ENCODE measurements at places on chromosomes 12 and 14.

DNA sequence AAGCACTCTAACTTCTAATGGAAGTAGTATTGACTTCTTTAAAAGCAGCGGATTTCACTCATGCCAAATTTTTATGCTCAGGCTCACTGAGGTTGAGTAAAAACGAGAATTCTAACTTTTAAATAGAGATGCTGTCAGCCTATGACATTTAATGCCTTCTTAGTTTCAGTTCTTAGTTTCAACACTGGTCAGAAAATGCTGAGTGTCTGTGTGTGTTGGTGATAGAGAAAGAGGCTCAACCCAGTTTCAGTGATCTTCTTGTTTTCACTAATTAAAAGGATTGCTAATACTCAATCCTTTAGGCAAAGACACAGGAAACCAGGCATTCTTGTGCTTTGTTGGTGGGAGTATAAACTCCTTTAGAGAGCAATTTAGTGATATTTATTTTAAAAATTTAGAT is 31.0 kb downstream of the PEBP1 start:
- no peak for DNase-seq

DNA sequence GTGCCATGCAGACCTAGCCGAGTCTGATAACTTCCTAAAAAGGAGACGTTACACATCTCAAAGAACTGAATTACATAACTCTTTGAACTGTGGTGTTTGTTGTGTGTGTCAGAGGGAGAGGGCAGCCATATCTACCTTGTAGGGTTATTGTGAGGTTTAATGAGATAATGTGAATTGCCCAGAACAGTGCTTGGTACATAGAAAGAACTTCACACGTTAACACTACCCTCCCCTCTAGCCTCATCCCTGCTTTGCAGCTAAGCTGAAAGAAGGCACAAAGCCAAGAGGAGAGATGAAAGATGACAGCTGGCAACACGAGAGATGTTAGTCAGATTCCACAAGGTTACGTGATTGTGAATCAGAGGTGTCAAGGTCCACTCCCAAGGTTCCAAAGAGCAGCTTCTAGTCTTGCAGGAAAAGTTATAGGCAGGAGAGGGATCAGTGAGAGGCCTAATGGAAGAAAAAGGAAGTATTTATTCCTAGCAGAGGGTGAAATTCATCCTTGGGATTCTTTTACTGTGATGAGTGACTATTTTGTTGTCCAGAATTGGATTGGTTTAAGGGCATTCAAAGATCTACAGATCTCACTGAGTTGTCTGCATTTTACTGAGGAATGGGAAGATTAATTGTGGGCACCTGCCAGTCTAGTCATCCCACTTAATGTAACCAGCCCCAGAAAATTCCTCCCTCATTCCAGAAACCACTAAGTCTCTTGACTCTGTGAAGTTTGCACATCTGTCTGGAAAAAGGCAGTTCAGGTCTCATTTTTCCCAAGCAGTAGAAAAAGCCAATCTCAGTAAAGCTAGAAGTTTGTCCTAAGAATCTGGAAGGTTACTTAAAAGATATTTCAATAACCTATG is 25.9 kb upstream of the WNK1 start:
- no peak for DNase-seq

- no peak for DNase-seq
Observed at GRCh38 chr14:74077401-74077800, 6.9 kb downstream of the ALDH6A1 start.

GRCh38 chr12:24840046-24840800 is 108.7 kb downstream of the BCAT1 start:
- DNase-seq = no peak

DNA sequence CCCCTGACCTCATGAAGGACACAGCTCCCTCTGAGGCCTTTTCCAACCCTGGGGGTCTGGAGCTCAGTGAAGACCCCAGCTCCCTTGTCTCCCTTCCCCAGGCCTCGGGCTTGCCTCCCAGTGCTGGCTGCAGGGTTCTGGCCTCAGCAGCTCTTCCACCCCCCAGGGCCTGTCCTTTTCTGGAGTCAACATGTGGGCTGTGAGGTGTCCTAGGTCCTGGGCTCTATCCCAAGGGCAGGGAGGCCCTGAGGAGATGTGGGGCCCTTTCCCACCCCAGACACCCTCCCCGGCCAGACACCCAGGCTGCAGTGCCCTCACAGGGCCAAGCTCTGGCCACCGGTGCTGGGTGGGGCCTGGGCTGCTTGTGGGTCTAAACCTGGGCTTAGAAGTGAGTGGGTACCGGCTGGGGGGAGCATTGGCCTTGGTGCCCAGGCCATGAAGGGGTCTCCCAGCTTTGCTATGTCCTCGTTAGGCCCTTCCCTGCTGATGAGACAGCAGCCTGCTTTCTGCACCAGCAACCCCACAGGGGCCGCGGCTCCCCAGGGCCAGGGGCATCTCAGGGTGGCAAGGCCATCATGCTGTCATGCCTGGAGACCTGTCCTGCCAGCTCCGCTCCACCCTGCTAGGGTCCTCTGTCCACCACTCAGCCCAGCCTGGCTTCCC is 2.7 kb upstream of the CRIP2 start:
- no peak for DNase-seq

GRCh38 chr14:63032076-63032475 is 13.2 kb downstream of the KCNH5 start:
- no peak for DNase-seq

- DNase-seq = no peak
Observed at GRCh38 chr12:56684745-56685359, 3.2 kb downstream of the PTGES3 start.

DNA sequence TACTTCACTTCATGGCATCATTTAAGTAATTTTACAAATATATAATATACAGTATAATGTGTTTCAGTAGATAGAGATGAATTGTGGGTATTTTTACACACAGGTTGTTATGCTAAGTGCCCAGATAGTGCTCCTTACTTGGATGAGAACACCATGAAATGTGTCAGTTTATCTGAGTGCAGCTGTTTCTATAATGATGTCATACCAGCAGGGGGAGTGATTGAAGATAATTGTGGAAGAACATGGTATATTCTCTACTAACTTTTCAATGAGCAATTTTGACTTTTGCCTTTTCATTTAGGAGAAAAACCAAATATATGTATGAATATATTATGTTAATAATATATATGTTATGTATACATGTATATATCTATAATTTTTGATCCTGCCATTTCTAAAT is 221.6 kb downstream of the LRRK2 start:
- DNase-seq = no peak

DNA sequence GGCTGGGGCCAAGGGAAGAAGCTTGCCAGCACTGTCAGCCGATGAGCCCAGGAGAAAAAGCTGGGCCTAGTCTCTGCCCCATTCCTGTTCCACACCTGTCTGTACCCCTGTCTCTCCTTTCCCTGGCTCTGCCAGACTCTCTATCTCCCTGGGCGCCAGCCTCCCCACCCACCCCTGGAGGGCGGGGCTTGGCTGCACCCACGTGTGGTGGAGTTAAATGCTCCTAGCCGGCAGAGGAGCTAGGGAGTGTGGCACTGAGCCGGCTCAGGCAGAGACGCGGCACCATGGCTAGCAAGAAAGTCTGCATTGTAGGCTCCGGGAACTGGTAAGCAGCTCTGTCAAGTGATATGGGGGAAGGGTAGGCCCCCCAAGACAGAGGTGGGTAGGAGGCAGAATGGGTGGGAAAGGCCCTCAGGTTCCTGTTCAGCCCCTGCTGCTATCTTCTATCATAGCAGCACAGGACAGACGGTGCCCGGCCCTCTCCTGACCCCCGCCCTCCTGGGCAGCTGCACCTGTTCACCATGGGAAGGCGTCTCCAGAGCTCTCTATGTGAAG is at the start of gene GPD1:
TSS of gene GPD1 (plus strand) at position 242 of the 555 bp plus-strand sequence. CDS start at position 285, 43 bp downstream.
- no peak for DNase-seq

- DNase-seq = no peak
Observed at GRCh38 chr14:46250113-46250703, 401.4 kb downstream of the RPL10L start.

DNA sequence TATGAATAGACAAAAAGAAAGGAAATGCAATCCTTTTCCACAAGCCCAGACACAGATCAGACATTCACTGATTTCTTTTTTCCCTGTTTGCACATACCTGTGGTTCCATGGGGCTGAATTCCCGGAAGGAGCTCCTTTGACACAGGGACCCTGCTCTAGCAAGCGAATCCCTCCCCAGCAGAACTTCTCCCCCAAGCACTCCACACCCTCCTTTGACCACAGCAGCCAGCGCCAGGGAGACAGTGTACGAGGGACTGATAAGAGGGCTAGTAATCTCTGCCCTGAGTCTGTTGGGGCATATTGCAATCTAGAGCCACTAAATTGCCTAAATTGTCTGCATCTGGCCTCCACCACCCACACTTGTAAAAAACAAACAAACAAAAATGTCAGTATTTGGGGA is 83.4 kb upstream of the NTF3 start:
- DNase-seq = no peak

- DNase-seq = no peak
Observed at GRCh38 chr12:121789233-121789781, 4.2 kb downstream of the RHOF start.

- DNase-seq = no peak
Observed at GRCh38 chr12:97046901-97047300, 139.8 kb downstream of the NEDD1 start.

GRCh38 chr12:67539946-67540345 is 108.6 kb upstream of the DYRK2 start:
- no peak for DNase-seq

GRCh38 chr14:72610096-72610830 is 283.6 kb downstream of the DPF3 start:
- no peak for DNase-seq

DNA sequence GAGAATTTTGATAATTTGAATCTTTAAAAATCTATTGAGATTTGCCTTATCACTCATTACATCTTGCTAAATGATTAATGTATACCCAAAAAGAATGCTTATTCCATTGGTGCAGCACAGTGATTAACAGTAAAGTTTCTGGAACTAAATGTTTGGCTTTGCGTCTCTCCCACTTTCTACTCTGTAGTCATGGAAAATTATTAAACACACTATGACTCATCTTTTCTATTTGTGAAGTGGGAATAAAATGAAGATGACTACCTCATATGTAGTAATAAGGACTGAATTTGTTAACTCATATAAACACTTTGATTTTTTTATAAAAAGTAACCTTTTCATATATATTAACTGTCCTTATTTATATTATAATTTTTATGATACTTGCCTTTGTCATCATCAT is 118.1 kb downstream of the RERGL start:
- no peak for DNase-seq

DNA sequence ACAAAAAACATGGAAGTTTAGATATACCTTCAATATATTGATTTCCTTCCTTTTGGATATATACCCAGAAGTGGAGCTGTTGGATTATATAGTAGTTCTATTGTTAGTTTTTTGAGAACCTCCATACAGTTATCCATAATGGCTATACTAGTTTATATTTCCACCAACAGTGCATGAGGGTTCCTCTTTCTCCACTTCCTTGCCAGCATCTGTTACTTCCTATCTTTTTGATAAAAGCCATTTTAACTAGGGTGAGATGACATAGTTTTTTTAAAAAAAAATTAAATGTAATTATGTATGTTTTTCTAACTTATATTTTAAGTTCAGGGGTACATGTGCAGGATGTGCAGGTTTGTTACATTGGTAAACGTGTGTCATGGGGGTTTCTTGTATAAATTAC is 10.0 kb upstream of the SLC38A4 start:
- DNase-seq = no peak

DNA sequence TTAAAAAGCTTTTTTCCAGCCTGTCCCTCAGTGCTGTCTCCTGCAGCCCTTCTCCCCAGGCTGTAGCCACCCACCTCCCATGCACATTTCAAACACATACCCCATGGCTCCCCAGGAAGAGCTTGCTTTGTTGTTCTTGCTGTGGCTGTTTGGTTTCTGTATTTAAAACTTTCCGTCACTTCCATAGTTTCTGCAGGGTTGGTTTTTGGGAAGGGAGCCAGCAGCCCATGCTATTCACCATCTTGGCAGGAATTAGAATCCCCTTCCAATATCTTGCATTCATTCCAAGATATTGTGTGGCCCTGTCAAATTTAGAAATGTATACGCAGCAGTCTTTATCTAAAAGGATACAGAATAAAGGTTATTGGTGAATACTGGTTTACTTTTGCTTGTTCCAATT is 29.6 kb downstream of the CFAP251 start:
- DNase-seq = no peak

DNA sequence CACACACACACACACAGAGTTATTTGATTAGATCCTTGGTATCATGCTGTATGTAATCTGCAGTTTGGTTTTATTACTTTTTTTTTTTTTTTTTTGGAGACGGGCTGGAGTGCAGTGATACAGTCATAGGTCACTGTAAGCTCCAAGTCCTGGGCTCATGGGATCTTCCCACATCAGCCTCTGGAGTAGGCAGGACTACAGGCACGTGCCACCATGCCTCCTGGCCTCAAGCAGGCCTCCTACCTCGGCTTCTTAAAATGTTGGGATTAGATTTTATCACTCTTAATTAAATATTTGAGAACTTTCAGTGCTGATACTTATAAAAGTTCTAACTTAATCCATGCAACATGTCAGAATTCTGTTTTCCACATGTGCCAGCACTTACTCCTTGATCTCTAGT is 31.3 kb upstream of the PSEN1 start:
- no peak for DNase-seq

DNA sequence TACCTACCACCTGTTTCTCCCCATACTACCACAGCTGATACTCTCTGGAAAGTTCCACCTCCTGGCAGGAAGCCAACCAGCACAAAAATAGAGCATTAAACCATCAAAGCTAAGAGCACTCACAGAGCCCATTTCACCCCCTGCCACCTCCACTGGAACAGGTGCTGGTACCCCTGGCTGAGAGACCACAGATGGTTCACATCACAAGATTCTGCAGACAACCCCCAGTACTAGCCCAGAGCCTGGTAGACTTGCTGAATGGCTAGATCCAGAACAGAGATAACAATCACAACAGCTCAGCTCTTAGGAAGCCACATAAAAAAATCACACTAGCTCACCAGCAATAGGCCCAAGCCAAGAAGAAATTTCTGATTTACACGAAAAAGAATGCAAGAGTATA is 855.2 kb downstream of the FSCB start:
- no peak for DNase-seq

DNA sequence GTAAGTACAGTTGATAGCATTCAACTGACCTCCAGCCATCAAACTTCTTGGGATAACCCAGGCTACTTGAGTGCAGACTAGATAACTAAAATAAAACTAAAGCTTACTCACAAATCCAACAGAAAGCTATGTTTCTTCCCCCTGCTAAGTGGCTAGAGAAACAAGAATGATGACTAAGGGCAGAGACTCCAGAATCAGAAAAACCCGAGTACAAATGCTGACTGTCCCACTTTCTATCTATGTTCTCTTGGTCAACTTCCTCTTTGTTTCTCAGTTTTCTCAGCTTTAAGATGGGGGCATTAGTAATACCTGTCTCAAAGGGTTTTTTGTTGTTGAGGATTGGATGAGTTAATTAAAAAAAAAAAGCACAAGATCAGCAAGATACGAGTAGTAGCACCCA is 6.1 kb upstream of the NUAK1 start:
- DNase-seq = no peak

GRCh38 chr12:65407388-65408149 is 129.1 kb downstream of the MSRB3 start:
- DNase-seq = no peak

Measured in T-helper 9 cell (primary cell).